ENCODE measurements at places on chromosomes 7 and 10.
A peak's percentile ranks its signal among the peaks of the same experiment; 100 is the strongest.

DNA sequence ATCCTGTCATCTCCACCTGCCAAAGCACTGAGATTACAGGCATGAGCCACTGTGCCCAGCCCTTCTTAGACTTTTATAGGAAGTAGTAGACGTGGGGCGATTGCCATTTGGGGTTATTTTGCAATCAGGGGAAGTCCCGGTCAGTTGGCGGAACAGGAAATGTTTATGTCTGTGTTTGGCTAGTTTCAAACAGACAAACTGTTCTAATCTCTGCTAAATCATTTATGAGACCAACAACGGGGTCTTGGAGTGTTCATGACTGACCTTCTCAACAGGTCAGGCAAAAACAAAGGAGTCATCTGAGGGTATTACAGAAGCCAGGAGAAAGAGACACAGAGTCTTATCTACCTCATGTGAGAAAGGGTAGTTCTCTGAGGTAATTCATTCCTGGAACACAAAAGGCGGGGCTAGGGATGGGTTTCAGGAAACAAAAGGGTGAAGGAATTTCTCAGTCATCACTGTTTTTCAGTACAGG, 6.6 kb upstream of the TPK1 start:
- peak; percentile 47 for DNase-seq

- DNase-seq = no peak
These were observed 822 bp downstream of the ZC3HAV1L start for GRCh38 chr7:139034855-139035585.

- DNase-seq = peak; percentile 54
These were observed 2.6 kb downstream of the NPTX2 start for GRCh38 chr7:98619450-98620321.

GRCh38 chr10:12720217-12720981, 281.1 kb downstream of the CCDC3 start:
- DNase-seq = peak; percentile 50

- no peak for DNase-seq
These were observed 162.7 kb downstream of the AVL9 start for GRCh38 chr7:32658034-32658433.

Measured in heart left ventricle (tissue), 16 donors.